Breast epithelium (tissue), 4 donors: ENCODE measurements at places on chromosomes 5 and 9. TPM values are rescaled to one million over a fixed set of nuclear protein-coding genes. Genes with fewer than 3 reads are reported as not detected.

- H3K4me3 ChIP-seq, result no peak overlapping the region
- no peaks in the 10 kb centered on the region for H3K36me3 ChIP-seq
These were observed 186.8 kb upstream of the SLC27A6 start for GRCh38 chr5:128778474-128778873.

DNA sequence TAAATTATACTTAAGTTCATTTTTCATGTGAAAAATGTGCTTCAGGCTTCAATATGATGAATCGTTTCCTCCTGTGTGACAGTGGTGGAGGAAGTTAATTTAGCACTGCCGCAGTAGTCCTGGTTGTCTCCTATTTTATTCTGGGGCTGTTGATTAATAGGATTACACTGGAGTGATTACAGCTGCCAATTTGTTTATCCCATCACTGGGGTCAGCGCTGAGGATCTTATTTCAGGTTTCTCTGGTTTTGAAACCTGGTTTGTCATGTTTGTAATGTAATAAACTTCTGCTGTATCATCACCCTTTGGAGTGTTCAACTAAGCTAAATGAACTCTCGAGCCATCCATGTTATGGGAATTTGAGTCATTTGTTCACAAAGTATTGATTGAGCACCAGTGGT, 241.7 kb upstream of the KCNN2 start:
- no peak for DNase-seq
- no peaks in the 10 kb centered on the region for H3K27me3 ChIP-seq
- no peaks in the 10 kb centered on the region for H3K4me1 ChIP-seq
- H3K4me3 ChIP-seq, result no peak overlapping the region
- H3K27ac ChIP-seq, result no peak overlapping the region

- no peaks in the 10 kb centered on the region for H3K36me3 ChIP-seq
- peak overlapping the region; percentile 66 for H3K27ac ChIP-seq
- DNase-seq, result no peak
- no peaks in the 10 kb centered on the region for H3K4me1 ChIP-seq
These were observed 105.2 kb downstream of the LIFR start for GRCh38 chr5:38451074-38451725.

DNA sequence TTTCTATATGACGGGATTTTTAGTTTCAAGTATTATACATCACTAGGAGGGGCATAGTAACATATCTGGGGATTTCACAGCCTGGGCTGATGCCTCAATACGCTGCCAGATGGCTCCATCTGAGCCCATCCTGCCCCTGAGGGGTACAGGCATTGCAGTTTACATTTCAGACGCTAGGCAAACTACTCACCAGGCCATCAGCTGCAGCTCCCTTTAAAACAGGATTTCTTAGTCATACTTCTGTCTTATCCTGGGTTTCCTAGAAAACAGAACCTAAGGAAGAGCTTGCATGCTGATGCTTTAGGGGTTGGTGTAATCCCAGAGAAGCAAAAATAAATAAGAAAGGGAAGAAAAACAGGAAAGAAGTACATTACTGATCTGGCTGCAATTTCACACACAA, 372.8 kb upstream of the PIK3R1 start:
- no peak for DNase-seq
- no peaks in the 10 kb centered on the region for H3K36me3 ChIP-seq
- H3K4me1 ChIP-seq, result no peaks in the 10 kb centered on the region
- H3K27ac ChIP-seq, result no peak overlapping the region

DNA sequence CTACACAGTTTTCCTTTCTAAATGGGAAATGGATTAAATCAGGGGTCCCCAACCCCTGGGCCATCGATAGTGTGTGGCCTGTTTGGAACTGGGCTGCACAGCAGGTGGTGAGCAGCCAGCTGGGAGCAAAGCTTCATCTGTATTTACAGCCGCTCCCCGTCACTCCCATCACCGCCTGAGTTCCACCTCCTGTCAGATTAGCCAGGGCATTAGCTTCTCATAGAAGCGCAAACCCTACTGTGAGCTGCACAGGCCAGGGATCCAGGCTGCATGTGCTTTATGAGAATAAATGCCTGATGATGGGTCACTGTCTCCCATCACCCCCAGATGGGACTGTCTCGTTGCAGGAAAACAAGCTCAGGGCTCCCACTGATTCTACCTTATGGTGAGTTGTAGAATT, 41.2 kb upstream of the FLT4 start:
- H3K36me3 ChIP-seq, result no peaks in the 10 kb centered on the region
- no peaks in the 10 kb centered on the region for H3K4me1 ChIP-seq
- H3K27ac ChIP-seq, result no peak overlapping the region
- no peak overlapping the region for H3K4me3 ChIP-seq
- no peak for DNase-seq

GRCh38 chr9:21653589-21653988, 148.8 kb upstream of the MTAP start:
- H3K27ac ChIP-seq, result no peak overlapping the region
- H3K36me3 ChIP-seq, result no peaks in the 10 kb centered on the region
- H3K27me3 ChIP-seq, result no peaks in the 10 kb centered on the region

DNA sequence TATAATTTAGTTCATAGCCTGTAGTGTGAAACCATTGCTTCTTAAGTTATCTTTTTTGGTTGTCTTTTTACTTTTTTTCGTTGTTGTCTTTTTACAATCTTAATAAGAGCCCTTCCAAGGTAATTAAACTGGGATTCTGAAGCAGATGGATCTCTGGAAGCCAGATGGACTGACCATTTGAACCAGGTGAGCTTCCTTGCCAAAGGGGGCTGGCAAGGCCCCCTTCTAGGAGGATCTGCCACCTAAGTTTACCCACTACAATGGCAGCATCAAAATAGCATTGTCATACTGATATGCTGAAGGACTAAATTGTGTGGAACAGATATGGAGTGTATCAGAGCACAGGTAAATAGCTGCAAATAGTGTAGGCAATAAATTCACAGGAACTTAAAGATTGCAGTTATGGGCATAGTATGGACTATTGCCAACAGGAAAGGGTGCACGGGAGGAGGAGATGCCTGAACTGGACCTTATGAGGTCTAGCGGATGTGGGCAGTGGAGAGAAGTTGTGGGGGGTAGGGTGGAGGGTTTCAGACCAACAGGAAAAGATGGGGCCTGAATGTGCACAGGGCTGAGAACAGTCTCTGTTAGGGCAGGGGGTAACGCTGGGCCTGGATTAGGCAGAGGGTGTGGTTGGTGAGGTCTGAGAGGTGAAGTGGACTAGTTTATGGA, 61.5 kb upstream of the CTXN3 start:
- H3K27me3 ChIP-seq, result no peaks in the 10 kb centered on the region
- no peak overlapping the region for H3K4me3 ChIP-seq
- no peaks in the 10 kb centered on the region for H3K36me3 ChIP-seq
- H3K4me1 ChIP-seq, result no peaks in the 10 kb centered on the region

GRCh38 chr5:173919443-173919842, 31.3 kb downstream of the CPEB4 start:
- H3K4me1 ChIP-seq, result no peaks in the 10 kb centered on the region
- peak overlapping the region; percentile 67 for H3K27ac ChIP-seq

GRCh38 chr9:20032413-20033006, 243.7 kb upstream of the SLC24A2 start:
- no peaks in the 10 kb centered on the region for H3K36me3 ChIP-seq
- no peak overlapping the region for H3K27ac ChIP-seq
- no peak for DNase-seq
- no peaks in the 10 kb centered on the region for H3K27me3 ChIP-seq

DNA sequence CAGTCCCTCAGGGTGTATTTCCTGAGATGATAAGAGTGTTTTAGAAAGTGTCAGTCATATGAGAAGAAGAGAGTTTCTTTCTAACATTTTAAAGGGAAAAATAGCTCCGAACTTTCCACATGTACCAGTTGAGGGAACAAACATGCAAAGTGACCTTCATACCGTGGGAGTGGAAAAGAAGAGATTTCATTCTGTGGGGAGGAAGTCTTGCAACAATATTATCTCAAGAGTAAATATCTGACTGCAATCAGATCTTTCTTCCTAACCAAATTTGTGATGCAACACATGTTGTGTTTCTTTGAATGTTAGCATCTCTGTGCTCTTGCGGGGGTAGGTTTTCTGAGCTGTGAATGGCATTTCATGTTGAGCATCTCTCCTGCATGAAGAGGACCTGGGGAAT, 30.6 kb downstream of the ANKRD55 start:
- no peak for DNase-seq
- H3K27me3 ChIP-seq, result no peaks in the 10 kb centered on the region
- H3K4me1 ChIP-seq, result no peaks in the 10 kb centered on the region
- H3K36me3 ChIP-seq, result no peaks in the 10 kb centered on the region
- H3K4me3 ChIP-seq, result no peak overlapping the region

GRCh38 chr9:23825700-23826099, 340 bp downstream of the ELAVL2 start:
- H3K4me1 ChIP-seq, result peaks cover 3% of the 10 kb centered on the region
- H3K4me3 ChIP-seq, result peak overlapping the region; percentile 49
- H3K27me3 ChIP-seq, result peaks cover 6% of the 10 kb centered on the region
- H3K27ac ChIP-seq, result no peak overlapping the region

DNA sequence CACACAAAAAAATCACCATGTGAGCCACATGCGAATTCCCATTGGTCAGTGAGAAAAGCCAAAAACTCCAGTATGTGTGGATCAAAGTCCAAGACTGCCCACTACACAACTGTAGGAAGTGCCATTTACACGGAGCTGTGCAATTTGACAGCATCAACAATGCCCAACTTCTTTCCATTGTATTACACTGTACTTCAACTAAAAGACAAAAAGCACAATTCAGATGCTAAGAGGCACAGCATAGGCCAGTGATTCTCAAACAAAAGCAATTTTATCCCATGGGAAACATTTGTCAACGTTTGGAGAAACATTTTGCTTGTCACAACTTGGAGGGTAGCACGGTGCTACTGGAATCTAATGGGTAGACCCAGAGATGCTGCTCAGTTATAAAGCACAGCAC, 39.8 kb downstream of the IARS1 start:
- H3K36me3 ChIP-seq, result peaks cover 23% of the 10 kb centered on the region
- no peaks in the 10 kb centered on the region for H3K4me1 ChIP-seq
- no peak overlapping the region for H3K4me3 ChIP-seq
- no peaks in the 10 kb centered on the region for H3K27me3 ChIP-seq

DNA sequence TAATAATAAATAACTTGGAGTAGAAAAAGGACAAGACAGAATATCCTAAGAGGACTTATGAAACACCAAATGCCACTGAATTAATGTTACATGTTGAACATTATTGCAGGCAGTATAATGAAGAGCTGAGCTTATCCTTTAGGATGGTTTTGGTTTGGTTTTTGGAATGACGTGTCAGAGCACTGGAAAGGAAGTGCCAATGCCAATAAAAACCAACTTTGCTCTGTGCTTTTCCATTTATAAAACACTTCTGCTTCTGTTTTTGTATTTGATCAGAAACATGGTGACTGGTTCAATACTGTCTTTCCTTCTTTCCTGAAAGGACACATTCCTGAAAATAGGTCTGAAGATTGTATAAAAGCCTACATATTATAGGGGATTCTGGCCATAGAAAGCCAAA, 4.2 kb downstream of the MEGF10 start:
- H3K4me1 ChIP-seq, result no peaks in the 10 kb centered on the region
- H3K36me3 ChIP-seq, result no peaks in the 10 kb centered on the region
- no peak overlapping the region for H3K27ac ChIP-seq
- no peak overlapping the region for H3K4me3 ChIP-seq
- no peak for DNase-seq
- no peaks in the 10 kb centered on the region for H3K27me3 ChIP-seq

- H3K4me3 ChIP-seq, result no peak overlapping the region
- H3K36me3 ChIP-seq, result no peaks in the 10 kb centered on the region
- DNase-seq, result no peak
- H3K27me3 ChIP-seq, result no peaks in the 10 kb centered on the region
- no peaks in the 10 kb centered on the region for H3K4me1 ChIP-seq
- H3K27ac ChIP-seq, result no peak overlapping the region
These were observed 261.9 kb downstream of the GADD45G start for GRCh38 chr9:89866701-89867100.

DNA sequence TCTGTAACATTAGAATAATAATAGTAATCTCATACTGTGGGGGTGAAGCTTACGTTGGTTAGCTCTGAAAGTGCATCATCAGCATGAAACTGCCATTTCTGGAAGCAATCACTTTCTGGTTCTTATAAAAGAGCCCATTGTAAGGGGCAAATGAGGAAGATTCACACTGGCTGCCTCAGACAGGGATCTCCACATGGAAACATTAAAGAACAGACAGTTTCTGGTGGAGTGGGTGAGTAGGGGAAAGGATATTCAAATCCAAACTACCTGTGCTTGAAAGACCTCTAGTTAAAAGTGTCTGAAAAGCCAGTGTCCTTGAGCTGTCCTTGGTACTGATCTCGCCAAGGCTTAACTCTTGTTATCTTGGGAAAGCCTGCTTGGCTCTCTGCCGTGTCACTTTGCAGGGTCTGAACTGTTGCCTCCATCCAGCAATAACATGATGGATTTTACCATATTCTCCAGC, 19.1 kb upstream of the SLC31A2 start:
- no peaks in the 10 kb centered on the region for H3K36me3 ChIP-seq
- no peak for DNase-seq
- H3K27ac ChIP-seq, result no peak overlapping the region

- no peaks in the 10 kb centered on the region for H3K36me3 ChIP-seq
- H3K4me3 ChIP-seq, result no peak overlapping the region
- H3K4me1 ChIP-seq, result no peaks in the 10 kb centered on the region
- no peaks in the 10 kb centered on the region for H3K27me3 ChIP-seq
These were observed 28.9 kb downstream of the ARHGEF28 start for GRCh38 chr5:73654819-73655318.

DNA sequence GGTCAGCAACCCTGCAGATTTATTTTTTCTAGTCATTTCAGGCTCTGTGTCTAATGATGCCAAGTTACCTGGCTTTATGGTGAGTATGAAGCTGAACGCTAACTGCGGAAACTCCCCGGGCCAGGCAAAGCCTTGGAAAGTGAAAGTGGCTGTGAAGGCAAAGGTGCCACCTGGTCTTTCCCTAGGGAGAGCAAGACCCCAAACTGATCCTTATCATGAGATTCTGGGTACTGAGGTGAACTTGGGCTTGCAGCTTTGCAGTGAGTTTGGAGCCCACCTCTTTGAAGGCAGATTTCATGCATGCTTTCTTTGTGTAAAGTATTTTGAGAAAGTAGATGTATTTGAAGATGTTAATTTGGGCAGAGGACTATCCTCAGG, 63.3 kb downstream of the CARTPT start:
- no peaks in the 10 kb centered on the region for H3K27me3 ChIP-seq
- no peaks in the 10 kb centered on the region for H3K36me3 ChIP-seq
- no peak for DNase-seq
- no peak overlapping the region for H3K4me3 ChIP-seq
- no peaks in the 10 kb centered on the region for H3K4me1 ChIP-seq

- H3K27ac ChIP-seq, result no peak overlapping the region
- H3K4me1 ChIP-seq, result no peaks in the 10 kb centered on the region
- H3K36me3 ChIP-seq, result no peaks in the 10 kb centered on the region
- DNase-seq, result no peak
- H3K4me3 ChIP-seq, result no peak overlapping the region
These were observed 47.2 kb downstream of the STK10 start for GRCh38 chr5:172140866-172141265.

The TPPP gene
- 4.3 TPM for total RNA-seq

The SLC23A1 gene
- 1.0 TPM for total RNA-seq

The PAX5 gene
- not detected for total RNA-seq

The NADK2 gene
- 27.4 TPM for total RNA-seq

The TMEFF1 gene
- total RNA-seq, result 0.66 TPM

The UGCG gene
- total RNA-seq, result 55.1 TPM

The GRXCR2 gene
- not detected for total RNA-seq

The IFNA21 gene
- total RNA-seq, result not detected

The SYK gene
- 37.8 TPM for total RNA-seq

The TMEM174 gene
- not detected for total RNA-seq
